ENCODE measurements at places on chromosomes 5 and 9. TPM values are rescaled to one million over a fixed set of nuclear protein-coding genes. Genes with fewer than 3 reads are reported as not detected.

RNF224 gene
- total RNA-seq = not detected

SLC25A2 gene
- 0.84 TPM for total RNA-seq

FAXDC2 gene
- not detected for total RNA-seq

DNA sequence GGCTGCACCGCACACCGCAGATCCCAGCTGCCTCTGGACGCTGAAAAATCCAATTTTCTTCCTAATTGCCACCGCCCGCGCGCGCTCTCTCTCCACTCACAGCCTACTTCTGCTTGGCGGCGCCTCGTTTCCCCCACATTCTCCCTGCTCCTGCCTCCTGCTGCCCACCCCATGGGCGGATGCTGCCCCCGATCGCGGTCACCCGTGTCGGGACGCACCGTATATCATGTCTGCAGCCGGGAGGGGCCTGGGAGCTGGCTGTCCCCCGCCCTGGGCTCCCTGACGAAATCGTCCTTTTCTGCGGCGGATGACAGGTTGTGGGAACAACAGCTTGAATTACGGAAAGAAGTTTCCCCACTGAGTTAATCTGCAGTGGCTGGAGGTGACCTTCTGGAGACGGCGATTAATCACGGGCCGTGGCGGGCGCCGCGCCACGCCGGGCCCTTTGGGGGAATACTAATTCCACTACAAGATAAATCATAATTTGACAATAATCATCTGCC, 36.3 kb upstream of the PSD2 start:
- H3K4me1 ChIP-seq = peaks cover 17% of the 10 kb centered on the region
- no peak overlapping the region for H3K27ac ChIP-seq
- H3K36me3 ChIP-seq = peaks cover 3% of the 10 kb centered on the region
- H3K27me3 ChIP-seq = peaks cover 52% of the 10 kb centered on the region
- DNase-seq = no peak

GRCh38 chr9:121322037-121322736, 47.9 kb downstream of the STOM start:
- no peak overlapping the region for H3K4me3 ChIP-seq
- peaks cover 34% of the 10 kb centered on the region for H3K4me1 ChIP-seq
- DNase-seq = no peak
- H3K27me3 ChIP-seq = no peaks in the 10 kb centered on the region

DNA sequence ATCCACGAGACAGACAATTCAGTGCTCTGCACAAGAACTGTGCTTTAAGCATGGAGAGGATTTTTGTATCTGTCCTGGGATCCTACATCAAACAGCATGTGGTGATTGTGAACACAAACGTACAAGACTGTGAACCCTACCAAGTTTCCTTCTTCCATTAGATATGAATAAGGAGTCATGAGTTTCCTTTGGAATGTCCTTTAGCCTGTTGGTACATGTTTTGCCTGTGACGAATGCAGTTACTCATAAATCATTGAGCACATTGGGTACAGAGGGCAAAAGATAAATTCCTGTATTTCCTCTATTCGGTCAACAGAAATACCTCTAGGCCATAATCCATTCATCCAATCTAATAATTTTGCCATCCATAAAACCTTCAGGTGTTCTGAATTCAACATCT, 61.5 kb downstream of the FXN start:
- no peaks in the 10 kb centered on the region for H3K4me1 ChIP-seq
- no peaks in the 10 kb centered on the region for H3K27me3 ChIP-seq
- H3K36me3 ChIP-seq = no peaks in the 10 kb centered on the region

DNA sequence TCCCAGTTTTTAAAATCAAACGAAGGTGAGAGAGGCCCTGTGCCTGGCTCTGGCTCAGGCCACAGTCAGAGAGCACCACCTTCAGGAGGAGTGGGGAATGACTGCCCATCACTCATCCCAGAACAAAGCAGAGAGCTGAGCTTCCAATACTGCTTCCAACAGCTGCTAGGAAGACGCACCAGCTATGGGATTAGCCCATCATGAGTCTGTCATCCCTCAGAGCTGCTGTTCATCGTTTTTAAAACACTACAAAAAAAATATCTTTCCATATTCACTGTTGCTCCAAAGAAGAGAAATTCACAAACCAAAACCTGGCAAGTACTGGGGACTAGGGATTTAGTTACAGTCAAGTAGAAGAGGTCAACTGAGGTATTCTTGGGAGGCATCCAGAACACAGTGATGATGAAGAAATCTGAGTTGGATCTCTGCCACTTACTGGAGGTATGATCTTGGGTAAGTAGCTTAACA, 102.4 kb downstream of the CDK5RAP2 start:
- H3K27ac ChIP-seq = no peak overlapping the region
- H3K4me3 ChIP-seq = no peak overlapping the region
- peak; percentile 39 for DNase-seq
- peaks cover 43% of the 10 kb centered on the region for H3K36me3 ChIP-seq
- no peaks in the 10 kb centered on the region for H3K4me1 ChIP-seq
- H3K27me3 ChIP-seq = no peaks in the 10 kb centered on the region

DNA sequence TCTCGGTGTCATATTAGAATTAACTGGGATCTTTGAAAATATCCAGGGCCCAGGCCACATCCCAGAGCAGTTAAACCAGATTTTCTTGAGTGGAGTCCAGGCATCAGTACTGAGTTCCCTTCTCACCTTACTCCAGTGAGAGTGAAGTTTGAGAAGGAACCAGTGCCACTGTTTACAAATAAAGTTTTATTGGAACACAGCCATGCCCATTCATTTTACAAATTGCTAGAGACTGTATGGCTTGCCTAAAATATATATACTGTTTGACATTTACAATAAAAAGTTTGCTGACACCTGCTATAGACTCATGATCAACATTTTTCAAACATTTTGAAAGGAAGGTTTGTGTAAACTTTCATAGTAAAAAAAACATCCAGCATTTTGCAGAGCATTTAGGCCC, 63.7 kb upstream of the DMRT3 start:
- no peak overlapping the region for H3K4me3 ChIP-seq
- H3K27me3 ChIP-seq = peaks cover 24% of the 10 kb centered on the region
- DNase-seq = no peak
- H3K36me3 ChIP-seq = no peaks in the 10 kb centered on the region
- no peaks in the 10 kb centered on the region for H3K4me1 ChIP-seq

PCDHB13 gene
- not detected for total RNA-seq

HMCN2 gene
- not detected for total RNA-seq

GRCh38 chr9:6414247-6414641, 1.2 kb downstream of the UHRF2 start:
- H3K4me1 ChIP-seq = peaks cover 47% of the 10 kb centered on the region
- peak; percentile 39 for DNase-seq
- peaks cover 15% of the 10 kb centered on the region for H3K27me3 ChIP-seq
- H3K36me3 ChIP-seq = peaks cover 36% of the 10 kb centered on the region
- H3K4me3 ChIP-seq = peak overlapping the region; percentile 86

DNA sequence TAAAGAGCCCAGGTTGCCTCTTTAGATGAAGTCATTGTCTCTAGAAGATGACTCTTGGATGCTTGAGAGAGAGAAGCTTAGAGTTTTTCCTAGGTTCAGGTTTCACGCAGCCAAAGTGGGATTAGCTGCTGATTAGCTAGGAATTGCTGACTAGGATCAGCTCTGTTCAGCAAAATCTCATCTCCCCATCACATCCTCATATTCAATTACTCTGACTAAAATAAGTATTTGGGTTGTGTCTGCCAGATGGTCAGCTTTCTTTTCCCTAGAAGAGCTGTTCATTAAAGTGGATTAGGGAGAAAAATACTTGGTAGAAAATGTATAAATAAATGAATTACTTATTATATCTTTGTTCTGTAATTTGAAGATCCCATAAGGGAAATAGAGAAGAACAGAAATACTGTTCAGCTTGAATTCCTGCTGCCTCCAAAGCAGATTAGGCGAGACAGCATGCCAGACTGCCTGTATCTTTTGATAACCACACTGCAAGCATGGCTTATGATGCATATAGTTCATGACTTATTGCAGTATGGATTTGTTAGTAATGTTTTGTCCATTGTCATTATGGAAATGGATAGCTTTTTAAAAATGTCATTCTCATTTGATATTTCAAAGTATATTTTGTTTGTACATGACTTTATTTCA, 184.8 kb upstream of the CD180 start:
- no peaks in the 10 kb centered on the region for H3K36me3 ChIP-seq
- H3K4me1 ChIP-seq = no peaks in the 10 kb centered on the region
- H3K27ac ChIP-seq = no peak overlapping the region
- no peak overlapping the region for H3K4me3 ChIP-seq
- no peak for DNase-seq

- no peaks in the 10 kb centered on the region for H3K4me1 ChIP-seq
- no peak for DNase-seq
These were observed 50.8 kb downstream of the TSPAN17 start for GRCh38 chr5:176697934-176698538.

- H3K27me3 ChIP-seq = peaks cover 3% of the 10 kb centered on the region
- DNase-seq = peak; percentile 23
- H3K4me1 ChIP-seq = peaks cover 8% of the 10 kb centered on the region
- H3K27ac ChIP-seq = no peak overlapping the region
- no peak overlapping the region for H3K4me3 ChIP-seq
These were observed 47.9 kb downstream of the COL5A1 start for GRCh38 chr9:134689321-134690181.

- peaks cover 30% of the 10 kb centered on the region for H3K27me3 ChIP-seq
- H3K27ac ChIP-seq = no peak overlapping the region
- H3K4me3 ChIP-seq = no peak overlapping the region
- no peaks in the 10 kb centered on the region for H3K36me3 ChIP-seq
- DNase-seq = no peak
These were observed 132.6 kb upstream of the TBCA start for GRCh38 chr5:77908787-77909186.

DNA sequence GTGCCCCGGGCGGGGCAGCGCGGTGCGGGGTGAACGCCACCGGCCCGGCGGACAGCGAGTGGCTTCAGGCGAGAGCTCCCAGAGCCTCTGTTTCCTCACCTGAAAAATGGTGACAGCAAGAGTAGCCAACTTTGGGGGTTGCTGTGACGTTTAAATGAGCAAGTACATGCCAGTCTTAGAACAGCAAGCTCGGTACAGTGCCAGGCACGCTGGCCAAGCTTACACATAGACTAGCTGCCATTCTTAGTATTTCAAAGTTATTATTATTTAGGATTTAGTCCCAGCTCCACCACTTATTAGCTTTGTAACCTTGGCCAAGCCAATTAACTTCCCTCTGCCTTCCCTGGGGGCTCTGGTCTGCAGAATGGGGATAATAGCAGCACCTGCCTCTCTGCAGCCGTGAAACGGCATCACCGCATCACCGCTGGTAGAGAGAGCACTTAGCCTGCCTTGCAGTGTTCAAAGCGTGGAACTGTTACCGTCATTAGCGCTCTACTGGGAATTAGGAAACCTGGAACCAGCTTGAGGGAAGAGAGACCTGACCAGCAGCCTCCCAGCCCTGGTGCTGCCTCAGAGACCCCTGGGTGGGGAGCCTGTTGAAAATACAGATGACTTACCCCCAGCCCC, at the start of gene C9orf50:
Gene C9orf50 (minus strand): TSS at position 433 of the 627 bp plus-strand sequence. CDS start 527 bp downstream, outside the sequence.
- no peaks in the 10 kb centered on the region for H3K36me3 ChIP-seq
- no peak within 1 kb of the TSS for H3K4me3 ChIP-seq
- no peak within 1 kb of the TSS for H3K27ac ChIP-seq
- DNase-seq = no peak

GRCh38 chr5:152404494-152404893, 585 bp downstream of the NMUR2 start:
- no peak overlapping the region for H3K4me3 ChIP-seq
- H3K27me3 ChIP-seq = no peaks in the 10 kb centered on the region
- peaks cover 2% of the 10 kb centered on the region for H3K4me1 ChIP-seq
- H3K36me3 ChIP-seq = no peaks in the 10 kb centered on the region
- DNase-seq = no peak
- no peak overlapping the region for H3K27ac ChIP-seq

CSF2 gene
- 0.55 TPM for total RNA-seq

- H3K4me3 ChIP-seq = peak overlapping the region; percentile 46
- no peaks in the 10 kb centered on the region for H3K27me3 ChIP-seq
These were observed 30.7 kb downstream of the SEMA4D start for GRCh38 chr9:89467278-89467625.

GRCh38 chr5:1519631-1520210, 4.0 kb downstream of the LPCAT1 start:
- peaks cover 40% of the 10 kb centered on the region for H3K4me1 ChIP-seq
- no peak overlapping the region for H3K27ac ChIP-seq
- DNase-seq = no peak
- H3K27me3 ChIP-seq = no peaks in the 10 kb centered on the region
- H3K36me3 ChIP-seq = peaks cover 30% of the 10 kb centered on the region
- no peak overlapping the region for H3K4me3 ChIP-seq

- H3K4me1 ChIP-seq = no peaks in the 10 kb centered on the region
- H3K4me3 ChIP-seq = no peak overlapping the region
- H3K27me3 ChIP-seq = no peaks in the 10 kb centered on the region
- no peak overlapping the region for H3K27ac ChIP-seq
- H3K36me3 ChIP-seq = peaks cover 3% of the 10 kb centered on the region
These were observed 112.3 kb downstream of the MARCHF3 start for GRCh38 chr5:126917918-126918614.

GRCh38 chr5:147382776-147383175, 127.1 kb downstream of the DPYSL3 start:
- H3K27me3 ChIP-seq = no peaks in the 10 kb centered on the region
- DNase-seq = no peak
- H3K4me3 ChIP-seq = no peak overlapping the region
- H3K4me1 ChIP-seq = no peaks in the 10 kb centered on the region
- no peak overlapping the region for H3K27ac ChIP-seq

RORB gene
- total RNA-seq = 0.16 TPM

INSL4 gene
- not detected for total RNA-seq

SEMA6A gene
- total RNA-seq = not detected

ZNF483 gene
- total RNA-seq = 2.3 TPM

DNA sequence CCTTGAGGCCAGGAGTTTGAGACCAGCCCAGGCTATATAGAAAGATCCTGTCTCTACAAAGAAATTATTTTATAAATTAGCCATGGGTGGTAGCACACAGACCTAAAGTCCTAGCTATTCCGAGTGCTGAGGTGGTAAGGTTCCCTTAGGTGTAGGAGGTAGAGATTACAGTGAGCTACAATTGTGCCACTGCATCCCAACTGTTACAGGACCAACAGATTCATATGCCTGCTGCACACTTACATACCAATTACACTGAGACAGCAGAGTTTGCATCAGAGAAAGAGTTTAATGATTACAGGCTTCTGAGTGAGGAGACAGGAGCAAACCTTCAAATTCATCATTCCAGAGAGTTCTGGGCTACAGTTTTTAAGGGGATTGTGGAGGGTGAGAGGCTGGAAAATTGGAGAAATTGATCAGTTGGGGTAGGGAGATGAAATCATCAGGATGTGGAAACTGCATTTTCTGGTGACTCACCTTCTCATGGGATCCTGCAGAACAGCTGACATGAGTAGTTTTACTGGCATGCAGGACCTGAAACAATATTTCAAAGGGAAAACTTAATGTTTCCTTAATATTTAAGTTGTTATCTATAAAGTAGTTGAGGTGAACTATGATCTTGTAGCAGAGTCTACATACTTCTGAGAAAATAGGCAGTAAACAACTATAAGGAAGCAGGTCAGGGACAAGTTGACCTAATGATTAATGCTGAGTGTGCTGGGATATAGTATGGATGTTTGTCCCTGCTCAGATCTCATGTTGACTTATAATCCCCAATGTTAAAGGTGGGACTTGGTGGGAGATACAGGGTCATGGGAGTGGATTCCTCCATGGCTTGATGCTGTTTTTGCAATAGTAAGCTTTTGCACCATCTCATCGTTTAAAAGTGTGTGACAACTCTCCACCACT, 54.7 kb downstream of the ANXA2R start:
- no peaks in the 10 kb centered on the region for H3K27me3 ChIP-seq
- peaks cover 50% of the 10 kb centered on the region for H3K4me1 ChIP-seq
- H3K36me3 ChIP-seq = peaks cover 47% of the 10 kb centered on the region
- DNase-seq = no peak
- H3K27ac ChIP-seq = peak overlapping the region; percentile 17

ZFP2 gene
- total RNA-seq = 0.21 TPM

Measured in activated CD8-positive, alpha-beta T cell treated with anti-CD3 and anti-CD28 coated beads, Interleukin-2, amount 10 ng/mL, durations not matched to agents 7 days and 5 days (primary cell).